ENCODE measurements at places on chromosomes 7 and 10.

DNA sequence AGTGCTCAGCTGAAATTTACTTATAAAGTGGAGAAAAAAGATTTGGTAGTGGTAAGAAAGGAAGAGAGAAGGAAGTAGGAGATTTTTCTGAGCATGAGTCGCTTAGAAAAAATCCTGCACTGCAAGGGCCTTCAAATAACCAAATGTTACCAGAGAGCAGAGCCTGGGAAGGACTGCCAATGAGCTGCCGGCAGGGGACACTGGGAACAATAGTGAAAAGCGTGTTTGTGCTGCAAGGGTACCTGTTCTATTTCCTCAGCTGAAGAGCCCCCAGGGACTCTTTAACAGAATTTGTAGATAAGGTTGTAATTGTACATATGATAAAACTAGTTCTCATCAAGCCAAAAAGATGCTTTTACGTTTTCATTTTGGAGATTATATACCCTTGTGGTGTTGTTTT is 696.3 kb upstream of the C7orf33 start:
- no peak for DNase-seq

DNA sequence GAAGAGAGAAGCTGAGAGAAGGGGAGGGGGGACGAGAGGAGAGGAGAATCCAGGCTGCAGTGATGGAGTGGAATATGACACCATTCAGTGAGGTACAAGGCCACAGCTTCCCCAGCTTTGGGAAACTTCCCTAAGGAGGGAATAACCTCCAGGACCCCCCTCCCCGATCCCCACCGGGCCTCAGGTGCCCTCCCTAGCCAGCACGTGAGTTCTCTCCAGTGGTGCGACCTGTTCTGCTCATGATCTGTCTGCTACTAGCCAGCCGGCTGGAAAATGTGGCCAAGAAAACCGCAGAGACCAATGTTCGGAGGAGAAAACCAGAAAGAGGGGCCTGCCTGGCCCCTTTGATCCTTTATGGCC is 39.9 kb upstream of the AGK start:
- DNase-seq = no peak

DNA sequence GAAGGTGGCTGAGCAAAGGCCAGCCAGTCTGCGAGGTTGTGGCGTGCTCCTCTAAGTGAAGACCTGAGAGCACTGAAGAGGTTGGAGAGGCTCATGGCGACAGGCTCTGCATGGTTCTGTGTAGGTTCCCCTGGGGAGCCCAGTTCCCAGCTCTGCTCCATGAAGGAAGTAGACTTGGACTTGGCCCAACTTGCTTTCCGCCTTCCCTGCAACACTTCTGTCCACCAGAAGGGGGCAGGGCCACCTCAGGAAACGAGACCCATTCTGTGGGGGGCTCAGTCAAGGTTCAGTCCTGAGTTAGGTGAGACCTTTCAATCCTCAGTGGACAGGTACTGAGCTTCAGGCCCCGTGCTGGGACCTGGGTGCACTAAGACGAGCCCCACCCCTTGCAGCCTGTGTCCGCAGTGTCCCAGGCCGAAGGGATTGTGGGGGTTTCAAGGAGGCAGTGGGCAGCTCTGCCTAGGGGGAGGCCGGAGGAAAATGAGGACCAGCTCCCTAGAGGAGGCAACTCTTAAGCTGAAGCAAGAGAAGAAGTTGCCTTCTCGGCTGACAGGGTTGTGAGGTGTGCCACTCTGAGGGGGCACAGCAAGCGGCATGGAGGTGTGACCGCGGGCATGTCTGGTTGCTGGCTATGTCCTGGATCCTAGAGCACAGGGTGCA is 15.0 kb upstream of the PCBD1 start:
- no peak for DNase-seq

DNA sequence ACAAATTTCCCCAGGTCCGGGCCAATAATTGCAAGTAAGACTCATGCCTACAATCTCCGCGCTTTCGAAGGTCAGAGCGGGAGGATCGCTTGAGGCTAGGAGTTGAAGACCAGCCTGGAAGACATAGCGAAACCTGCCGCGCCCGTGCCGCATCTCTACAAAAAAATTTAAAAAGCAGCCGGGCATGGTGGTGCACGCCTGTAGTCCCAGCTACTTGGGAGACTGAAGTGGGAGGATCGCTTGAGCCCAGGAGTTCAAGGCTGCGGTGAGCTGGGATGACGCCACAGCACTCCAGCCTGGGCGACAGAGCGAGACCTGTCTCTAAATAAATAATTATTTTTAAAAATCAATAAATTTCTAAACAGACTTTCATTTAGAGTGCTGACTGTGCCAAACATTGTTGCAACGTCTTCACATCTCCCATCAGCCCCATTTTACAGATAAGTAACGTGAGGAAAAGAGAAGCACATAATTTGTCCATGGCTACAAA is 494 bp upstream of the CFAP43 start:
- no peak for DNase-seq

DNA sequence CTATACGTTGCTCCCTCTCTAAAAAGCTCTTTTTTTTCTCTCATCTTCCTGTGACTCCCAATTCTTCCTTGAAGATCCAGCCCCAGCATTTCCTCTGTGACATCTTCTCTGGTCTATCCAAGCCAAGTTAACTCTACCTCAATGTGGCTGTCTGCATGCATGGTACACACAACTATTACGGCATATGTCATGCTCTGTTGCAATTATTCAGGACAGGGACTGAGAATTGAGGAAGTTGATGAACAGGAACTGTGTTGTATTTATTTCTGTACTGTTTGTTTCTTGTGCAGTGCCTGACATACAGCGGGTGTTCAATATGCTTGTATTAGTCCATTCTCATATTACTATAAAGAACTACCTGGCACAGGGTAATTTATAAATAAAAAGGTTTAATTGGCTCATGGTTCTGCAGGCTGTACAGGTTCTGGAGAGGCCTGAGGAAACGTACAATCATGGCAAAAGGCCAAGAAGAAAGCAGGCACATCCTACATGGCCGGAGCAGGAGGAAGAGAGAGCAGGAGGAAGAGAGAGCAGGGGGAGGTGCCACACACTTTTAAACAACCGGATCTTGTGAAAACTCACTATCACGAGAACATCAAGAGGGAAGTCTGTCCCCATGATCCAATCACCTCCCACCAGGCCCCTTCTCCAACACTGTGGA is 6.3 kb downstream of the TRPV5 start:
- no peak for DNase-seq

GRCh38 chr10:76433161-76434005 is 1002.0 kb downstream of the LRMDA start:
- no peak for DNase-seq

DNA sequence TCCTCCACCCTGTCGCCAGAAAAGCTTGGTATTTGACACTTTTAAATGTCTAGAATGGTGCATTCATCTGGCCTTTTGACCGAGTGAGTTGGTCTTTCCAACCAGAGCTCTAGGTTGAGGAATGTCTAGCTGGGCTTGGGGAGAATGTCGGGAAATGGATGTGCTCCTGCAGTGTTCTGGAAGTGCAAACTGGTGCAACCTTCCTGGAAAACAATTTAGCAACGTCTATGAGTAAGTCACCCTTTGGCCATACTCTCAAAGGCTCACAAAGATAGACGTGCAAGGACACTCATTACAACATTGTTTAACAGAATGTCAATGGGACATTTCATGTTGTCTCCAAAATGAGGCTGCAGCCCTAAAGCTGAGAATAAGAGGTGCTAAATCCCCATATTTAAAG is 12.2 kb upstream of the NMT2 start:
- no peak for DNase-seq

DNA sequence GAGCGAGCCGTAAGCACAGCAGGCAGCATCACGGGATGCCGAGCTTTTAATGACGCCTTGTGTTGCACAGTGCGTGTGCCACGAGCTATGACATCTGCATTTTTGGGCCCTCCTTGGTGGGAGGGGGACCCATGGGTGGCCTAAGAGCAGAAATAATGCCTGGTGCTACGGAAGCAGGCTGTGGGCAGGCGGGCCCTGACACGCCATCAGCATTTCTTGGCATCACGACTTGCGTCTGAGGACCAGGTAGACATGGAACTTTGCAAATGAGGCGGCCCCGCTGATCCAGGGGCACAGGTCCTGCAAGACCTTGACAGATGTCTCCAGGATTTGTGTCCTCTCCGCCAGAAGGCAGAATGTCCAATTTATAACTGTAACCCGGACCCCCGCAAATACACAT is 117.8 kb upstream of the RNF32 start:
- DNase-seq = no peak

GRCh38 chr10:121112579-121113384 is 261.6 kb downstream of the WDR11 start:
- no peak for DNase-seq

GRCh38 chr7:151859111-151859947 is 17.6 kb downstream of the PRKAG2 start:
- DNase-seq = no peak

DNA sequence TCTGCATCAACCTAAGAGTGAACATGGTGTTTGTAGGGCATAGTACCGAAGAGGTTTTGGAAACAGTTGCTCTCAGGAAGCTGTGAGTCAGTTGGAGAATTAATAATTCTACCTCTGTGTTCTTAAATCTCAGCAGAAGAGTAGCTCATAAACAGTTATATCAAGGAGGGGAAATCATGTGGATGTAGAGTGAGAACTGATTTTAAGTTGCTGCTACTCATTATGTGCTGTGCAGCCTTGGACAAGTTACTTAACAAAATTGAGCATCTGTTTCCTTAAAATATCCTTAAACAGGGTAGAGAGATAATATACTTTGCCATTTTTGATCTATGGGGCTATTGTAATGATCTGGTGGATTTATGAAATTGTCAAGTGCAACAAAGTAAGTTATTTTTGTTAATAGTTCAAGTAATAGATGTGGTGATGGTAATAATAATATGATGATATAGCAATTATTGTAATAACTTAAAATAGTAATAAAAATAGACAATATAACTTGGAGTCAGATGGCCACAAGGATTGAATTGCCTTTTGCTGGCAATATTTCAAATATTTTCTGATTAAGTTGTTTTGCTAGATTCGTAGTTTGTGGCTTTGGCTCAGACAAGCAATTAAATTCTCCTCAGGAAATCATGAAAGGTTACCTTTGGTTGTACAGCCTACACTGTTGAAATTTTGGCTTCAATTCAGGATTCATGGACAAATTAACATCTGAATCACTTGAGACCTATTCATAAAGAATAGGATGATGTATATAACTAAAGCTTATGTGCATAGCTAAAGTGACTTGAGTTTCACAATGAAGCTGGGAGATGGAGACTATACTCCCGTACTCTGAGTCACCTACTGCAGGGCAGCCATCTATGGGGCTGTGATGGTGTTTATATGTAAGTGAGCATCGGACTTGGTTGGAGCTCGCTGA is 228.5 kb downstream of the CDK14 start:
- no peak for DNase-seq

DNA sequence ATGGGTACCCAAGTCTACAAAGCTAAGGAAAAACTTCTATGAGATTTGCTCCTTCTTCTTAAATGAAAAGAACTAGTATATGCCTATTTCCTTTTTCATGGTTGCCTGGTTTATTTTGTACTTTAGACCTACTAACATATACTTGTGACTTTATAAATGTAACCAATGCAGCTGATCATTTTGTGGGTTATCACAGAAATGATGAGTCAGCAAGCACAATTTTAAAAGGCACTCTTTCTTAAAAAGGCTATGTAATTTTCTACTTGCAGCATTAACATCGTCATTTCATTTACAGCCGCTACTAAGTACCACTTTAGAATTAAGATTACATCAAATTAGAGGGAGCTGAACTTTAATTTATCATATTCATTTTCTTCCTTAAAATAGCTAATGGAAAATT is 13.6 kb downstream of the NEBL start:
- no peak for DNase-seq

- DNase-seq = no peak
Observed at GRCh38 chr7:45180084-45180986, 22.7 kb downstream of the RAMP3 start.

- DNase-seq = peak; percentile 52
Observed at GRCh38 chr10:89217057-89217990, 10.2 kb upstream of the CH25H start.

GRCh38 chr10:27792216-27792615 is 46.6 kb upstream of the MKX start:
- DNase-seq = no peak

DNA sequence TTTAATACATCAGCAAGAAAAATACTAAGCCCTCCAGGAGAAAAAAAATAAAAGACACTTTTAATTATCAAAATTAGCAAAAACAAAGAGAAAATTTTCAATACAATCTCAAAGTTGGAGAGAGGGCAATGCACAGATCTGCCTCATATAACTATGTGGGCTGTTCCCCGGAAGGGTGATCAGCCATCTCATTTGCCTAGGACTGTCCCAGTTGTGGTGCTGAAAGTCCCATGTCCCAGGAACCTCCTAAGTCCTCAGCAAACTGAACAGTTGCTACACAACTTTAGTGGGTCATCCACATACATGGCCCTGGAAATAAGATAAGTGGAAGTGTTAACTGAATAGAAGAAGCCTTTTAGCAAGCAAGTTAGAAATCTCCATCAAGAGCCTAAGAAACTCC is 14.4 kb downstream of the CFAP70 start:
- DNase-seq = no peak

- DNase-seq = no peak
Observed at GRCh38 chr7:36003343-36003742, 149.7 kb upstream of the EEPD1 start.

DNA sequence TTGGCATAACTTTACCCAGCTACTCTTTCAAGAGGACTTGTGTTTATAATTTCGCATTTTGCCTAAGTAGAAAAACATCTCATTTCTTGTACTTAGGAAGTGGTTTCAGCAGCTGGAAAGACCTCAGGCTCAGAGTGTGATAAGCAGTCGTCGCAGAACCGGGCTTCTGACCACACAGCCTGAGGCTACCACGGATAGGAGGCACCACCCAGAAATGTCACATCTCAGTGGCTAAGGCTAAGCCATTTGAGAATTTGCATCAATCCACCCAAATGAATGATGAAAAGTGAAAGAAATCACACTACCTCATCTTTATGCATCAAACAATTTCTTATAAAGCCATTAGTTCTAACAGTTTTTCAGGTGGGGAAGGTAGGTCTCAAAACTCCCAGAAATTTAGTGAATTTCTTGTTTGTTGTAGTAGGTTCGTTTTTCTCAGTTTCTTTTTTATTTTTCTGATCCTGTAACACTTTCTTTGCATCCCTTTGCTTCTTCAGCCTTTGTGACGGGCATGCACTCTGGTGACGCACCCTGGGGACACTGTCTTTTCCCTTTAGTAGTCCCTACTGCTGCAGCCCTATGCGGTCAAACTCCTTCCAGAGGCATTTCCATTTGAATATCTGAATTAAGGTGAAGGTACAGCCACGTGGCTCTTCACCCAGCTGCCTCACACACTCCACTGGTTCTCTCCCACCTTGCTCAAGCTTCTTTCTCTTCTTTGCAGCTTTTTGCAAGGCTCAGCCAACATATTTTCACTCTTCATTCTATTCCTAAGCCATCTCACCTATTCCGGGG is 68.5 kb downstream of the MAP3K8 start:
- DNase-seq = no peak

GRCh38 chr7:28077616-28078015 is 103.0 kb downstream of the JAZF1 start:
- no peak for DNase-seq

DNA sequence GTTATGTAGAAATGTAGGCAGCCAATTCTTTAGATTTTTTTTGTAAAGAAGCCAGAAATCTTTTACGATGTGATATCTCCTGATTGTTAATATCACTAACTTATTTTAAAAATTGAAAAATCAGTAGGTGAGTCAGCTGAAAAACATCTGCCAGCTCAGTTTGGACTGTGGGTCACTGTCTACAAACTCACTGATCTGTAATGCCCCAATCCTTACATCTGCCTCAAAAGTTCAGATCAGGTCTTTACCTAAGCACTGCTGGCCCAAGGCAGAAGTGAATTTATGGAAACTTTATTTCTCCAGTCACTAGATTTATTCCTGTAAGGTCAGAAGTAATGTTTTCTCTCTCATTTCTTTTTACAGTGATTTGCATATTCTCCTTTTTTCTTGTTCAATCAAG is 31.0 kb upstream of the FAM13C start:
- DNase-seq = no peak

GRCh38 chr10:100886963-100887362 is 25.8 kb upstream of the SLF2 start:
- DNase-seq = no peak

All from stimulated activated CD4-positive, alpha-beta T cell treated with anti-CD3 and anti-CD28 coated beads, TNF-alpha, amount 100 ng/mL, for 48 hours (primary cell).